ENCODE measurements at places on chromosomes 13 and 19. TPM values are rescaled to one million over a fixed set of nuclear protein-coding genes. Genes with fewer than 3 reads are reported as not detected.

GRCh38 chr19:405121-405965 lies 3.6 kb downstream of the C2CD4C start:
- no peak for DNase-seq

- DNase-seq, result no peak
Measured at GRCh38 chr19:41705393-41706174, 2.8 kb upstream of the CEACAM5 start.

- DNase-seq, result no peak
Measured at GRCh38 chr13:39448834-39449233, 154.2 kb downstream of the LHFPL6 start.

GRCh38 chr13:23728807-23729206 lies 158.6 kb downstream of the TNFRSF19 start:
- no peak for DNase-seq

GRCh38 chr13:112452380-112453206 lies 76.4 kb downstream of the SPACA7 start:
- DNase-seq, result no peak

GRCh38 chr13:87669379-87669978 lies 1.7 kb upstream of the SLITRK5 start:
- peak; percentile 5 for DNase-seq

The SYNGR4 gene
- total RNA-seq, result not detected

The CRYL1 gene
- total RNA-seq, result 40.7 TPM

The BIVM gene
- 19.2 TPM for total RNA-seq

DNA sequence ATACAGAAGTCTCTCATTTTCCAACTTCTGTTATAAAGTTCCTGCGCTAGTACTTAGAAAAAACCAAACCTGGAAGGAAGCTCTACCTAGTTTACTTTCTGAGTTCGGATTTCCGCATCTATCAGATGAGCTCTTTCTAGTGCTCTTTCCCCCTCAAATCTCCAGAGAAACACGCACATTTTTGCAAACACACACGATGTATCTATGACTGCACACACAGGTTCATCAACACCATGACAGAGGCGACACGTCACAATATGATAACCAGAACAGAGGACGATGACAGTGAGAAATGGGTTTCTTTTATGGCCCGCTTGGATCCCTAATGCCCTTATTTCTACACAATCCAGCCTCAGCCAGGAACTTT lies 629 bp upstream of the LRRC63 start:
- peak; percentile 5 for DNase-seq

The TNFRSF19 gene
- total RNA-seq, result 0.13 TPM

DNA sequence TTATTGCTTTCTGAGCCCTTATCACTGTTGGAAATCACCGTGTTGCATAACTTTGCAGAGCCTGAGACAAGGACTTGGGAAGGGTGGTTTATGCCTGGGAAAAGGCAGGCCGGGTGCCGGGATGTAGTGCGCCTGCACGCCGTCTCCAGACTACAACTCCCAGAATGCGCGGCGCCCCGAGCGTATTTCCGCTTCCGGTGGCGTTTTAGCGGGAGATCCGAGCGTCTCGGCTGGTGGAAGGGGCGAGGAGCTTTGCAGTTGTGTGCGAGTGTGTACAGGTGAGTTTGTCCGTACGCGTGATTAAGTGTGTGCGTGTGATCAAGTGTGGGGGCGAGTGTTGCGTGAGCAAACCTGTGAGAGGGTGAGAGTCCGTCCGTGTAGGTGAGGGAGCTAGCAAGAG lies 75.4 kb downstream of the PEG3 start:
- no peak for DNase-seq

DNA sequence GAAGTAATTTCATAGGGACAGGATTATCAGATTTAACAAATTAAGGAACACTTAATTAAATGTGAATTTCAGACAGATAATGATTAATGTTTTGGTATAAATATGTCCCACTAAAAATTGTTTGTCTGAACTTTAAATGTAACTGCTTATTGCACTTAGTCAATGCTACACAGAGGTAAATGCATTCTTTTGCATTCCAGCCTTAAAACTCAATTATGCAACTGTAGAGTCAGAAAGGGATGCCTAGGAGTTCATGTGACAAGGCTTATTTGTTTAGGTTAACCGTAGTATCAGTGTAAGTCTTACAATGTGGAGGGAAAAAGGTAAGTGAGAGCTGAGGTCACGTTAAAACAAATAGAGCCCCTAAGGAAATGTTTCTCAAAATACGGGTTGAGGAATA lies 347.2 kb upstream of the ARGLU1 start:
- no peak for DNase-seq

The TMEM38A gene
- total RNA-seq, result 0.90 TPM

The NLRP9 gene
- total RNA-seq, result not detected
